ENCODE measurements at places on chromosomes 11 and 22.

GRCh38 chr11:128804481-128804880 is 62.6 kb downstream of the KCNJ1 start:
- DNase-seq, result no peak

DNA sequence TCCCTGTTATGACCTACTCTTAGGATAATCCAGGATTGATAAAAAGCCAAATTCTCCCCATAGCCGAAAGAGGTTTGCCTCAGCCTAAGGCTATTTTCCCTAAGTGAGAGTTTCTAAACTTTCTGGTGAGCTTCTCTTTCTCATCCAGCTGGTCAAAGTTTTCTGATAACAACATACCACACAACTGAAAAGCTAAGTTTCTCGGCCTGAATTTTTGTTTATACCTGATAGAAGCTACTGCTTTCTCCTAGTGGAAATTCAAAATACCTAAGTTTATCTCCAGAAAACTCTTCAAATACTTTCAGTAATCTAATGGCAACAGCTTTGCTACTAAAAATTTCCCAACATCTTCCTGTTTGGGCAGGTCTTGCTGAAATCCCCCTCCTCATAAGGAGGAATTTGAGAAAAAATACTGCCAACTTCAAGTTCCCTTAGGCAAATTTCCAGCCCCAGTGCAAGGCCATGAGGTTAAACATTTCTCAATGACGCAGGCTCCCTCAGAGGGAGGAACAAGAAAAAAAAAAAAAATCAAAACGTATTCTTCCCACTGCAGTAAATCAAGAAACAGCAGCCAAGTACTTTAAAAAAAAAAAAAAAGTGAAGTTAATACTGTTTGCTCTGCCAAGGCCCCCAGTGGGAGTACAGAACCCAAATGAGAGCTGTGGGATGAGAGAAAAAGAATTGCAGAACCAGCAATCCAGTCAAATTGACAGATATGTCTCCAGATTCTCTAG is 127.0 kb downstream of the MRTFA start:
- DNase-seq, result peak; percentile 92

GRCh38 chr22:31173386-31174145 is 13.6 kb downstream of the RNF185 start:
- peak; percentile 94 for DNase-seq

DNA sequence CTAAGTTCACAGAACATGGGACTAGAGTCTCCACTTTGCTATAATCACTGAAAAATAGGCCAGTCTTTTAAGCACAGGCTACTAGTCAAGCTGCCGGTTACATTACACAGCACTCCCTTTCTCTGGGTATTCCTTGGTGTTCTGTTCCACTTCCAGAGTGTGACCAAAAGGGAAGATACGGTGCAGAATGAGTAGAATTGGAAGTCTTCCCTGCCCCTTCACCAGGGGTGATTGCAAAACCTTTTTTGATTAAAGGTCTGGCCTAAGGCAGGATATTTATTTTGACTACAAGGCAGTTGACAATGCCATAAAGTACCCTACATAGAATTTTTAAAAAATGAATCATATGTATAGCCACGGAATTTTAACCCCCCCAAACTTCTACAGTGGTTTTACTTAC is 59.6 kb upstream of the ADORA2A start:
- DNase-seq, result peak; percentile 27

GRCh38 chr11:44817207-44817949 is 90.6 kb downstream of the TSPAN18 start:
- DNase-seq, result no peak
